Right renal pelvis (tissue), 4 donors: ENCODE measurements at places on chromosomes 16 and 17. TPM values are rescaled to one million over a fixed set of nuclear protein-coding genes. Genes with fewer than 3 reads are reported as not detected.

SLC13A2 gene
- polyA plus RNA-seq = 10.5 TPM

SPAG7 gene
- polyA plus RNA-seq = 99.4 TPM

TEKT5 gene
- polyA plus RNA-seq = 0.19 TPM

RNU2-1 gene
- polyA plus RNA-seq = not detected

GGT6 gene
- 9.3 TPM for polyA plus RNA-seq

CCDC144A gene
- 1.2 TPM for polyA plus RNA-seq

TMEM208 gene
- polyA plus RNA-seq = 40.4 TPM

ERN2 gene
- 0.36 TPM for polyA plus RNA-seq

CCL3 gene
- polyA plus RNA-seq = 5.0 TPM

TMEM92 gene
- polyA plus RNA-seq = 1.9 TPM

- no peak for DNase-seq
These were observed 4.4 kb upstream of the SLC39A11 start for GRCh38 chr17:73096866-73097265.

GRCh38 chr17:67850991-67851631 is 25.8 kb downstream of the BPTF start:
- DNase-seq = no peak

DNA sequence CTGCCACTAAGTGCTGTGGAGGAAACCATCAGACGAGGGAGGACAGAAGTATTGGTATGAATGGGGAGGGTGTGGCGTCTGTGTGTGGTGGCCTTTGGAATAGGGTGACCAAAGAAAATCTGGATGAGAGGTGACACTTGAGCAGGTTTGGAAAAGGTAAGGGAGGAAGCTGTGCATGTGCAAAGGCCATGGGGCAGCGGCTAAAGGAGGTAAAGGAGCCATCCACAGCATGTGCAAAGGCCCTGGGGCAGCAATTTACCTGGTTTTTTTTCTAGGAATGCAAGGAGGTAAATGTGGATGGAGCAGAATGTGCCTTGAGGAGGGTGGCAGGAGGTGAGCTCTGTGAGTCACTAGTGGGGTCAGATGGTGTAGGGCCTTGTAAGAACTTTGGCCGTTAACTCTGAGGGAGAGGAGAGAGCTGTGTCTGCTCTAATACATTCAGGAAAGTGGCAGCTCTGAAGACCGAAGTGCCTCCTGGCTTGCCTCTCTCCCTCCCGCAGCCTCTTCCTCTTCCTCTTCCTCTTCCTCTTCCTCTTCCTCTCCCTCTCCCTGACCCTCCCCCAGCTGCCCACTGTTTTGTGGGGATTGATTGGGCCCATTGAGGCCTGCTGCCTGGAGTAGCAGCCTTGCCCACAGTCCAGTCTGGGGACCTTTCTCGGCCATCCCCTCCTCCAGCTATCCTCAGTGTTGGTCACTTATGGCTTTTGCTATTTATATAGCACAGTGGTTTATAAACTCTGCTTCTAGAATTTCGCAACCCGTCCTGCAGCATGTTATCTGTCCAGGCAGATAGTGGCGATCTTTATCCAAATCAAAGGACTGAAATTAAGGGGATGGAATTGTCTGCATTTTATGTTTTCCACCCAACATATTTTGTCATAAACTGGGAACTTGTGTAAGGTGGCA is 38.7 kb downstream of the CMIP start:
- DNase-seq = no peak

DNA sequence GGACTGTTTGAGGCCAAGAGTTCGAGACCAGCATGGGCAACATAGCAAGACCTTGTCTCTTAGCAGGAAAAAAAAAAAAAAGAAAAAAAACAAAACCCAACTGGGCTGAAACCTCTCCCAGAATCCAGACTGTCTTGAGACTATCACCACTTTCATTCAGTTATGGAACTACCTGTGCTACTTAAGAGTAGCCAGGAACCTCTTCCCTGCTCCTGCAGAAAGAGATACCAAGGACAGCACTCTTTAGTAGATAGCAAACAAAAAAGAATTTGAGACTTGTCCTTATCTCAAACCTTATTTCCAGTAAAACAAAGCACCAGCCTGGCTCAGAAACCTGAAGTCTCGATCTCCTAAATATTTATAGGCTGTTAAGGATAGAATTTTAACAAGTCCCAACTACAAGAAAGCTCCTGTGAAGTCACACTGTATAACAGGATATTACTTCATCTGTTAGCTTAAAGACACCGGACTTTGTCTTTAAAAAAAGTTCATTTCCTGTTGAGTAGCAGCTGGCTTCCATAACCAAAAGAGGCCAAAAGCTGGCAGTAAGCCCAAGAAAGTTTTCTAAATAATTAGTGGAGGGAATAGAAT is 5.1 kb downstream of the CDR2 start:
- no peak for DNase-seq

DNA sequence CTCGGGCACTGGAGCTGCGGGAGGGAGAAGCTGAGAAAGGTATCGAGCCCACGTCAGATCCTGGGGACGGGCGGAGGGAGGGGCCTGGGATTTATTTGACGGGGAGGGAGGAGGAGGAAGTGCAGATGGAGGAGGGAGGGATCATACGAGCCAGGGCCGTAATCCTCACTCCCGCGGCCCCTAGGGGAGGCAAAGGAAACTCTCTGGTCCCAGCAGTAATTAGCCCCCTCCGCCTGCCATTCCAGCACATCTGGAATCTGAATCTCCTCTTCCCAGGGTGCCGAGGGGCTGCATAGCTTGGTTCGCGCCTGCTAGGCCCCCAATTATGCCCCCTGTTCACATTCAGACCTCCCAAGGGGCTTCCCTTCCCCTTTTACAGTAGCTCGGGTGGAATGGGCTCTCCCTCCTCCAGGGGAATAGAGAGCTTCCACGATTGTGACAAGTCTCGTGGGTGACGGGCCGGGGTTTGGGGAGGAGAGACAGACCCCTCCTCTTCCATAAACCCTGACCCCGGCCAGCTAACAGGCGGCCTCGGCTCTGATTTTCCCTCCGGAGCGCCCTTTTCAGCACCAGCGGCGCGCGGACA is at the start of gene SEZ6L2:
TSS of gene SEZ6L2 (minus strand) at position 35 of the 586 bp plus-strand sequence. CDS start 531 bp downstream, outside the sequence.
- peak; percentile 61 for DNase-seq

DNA sequence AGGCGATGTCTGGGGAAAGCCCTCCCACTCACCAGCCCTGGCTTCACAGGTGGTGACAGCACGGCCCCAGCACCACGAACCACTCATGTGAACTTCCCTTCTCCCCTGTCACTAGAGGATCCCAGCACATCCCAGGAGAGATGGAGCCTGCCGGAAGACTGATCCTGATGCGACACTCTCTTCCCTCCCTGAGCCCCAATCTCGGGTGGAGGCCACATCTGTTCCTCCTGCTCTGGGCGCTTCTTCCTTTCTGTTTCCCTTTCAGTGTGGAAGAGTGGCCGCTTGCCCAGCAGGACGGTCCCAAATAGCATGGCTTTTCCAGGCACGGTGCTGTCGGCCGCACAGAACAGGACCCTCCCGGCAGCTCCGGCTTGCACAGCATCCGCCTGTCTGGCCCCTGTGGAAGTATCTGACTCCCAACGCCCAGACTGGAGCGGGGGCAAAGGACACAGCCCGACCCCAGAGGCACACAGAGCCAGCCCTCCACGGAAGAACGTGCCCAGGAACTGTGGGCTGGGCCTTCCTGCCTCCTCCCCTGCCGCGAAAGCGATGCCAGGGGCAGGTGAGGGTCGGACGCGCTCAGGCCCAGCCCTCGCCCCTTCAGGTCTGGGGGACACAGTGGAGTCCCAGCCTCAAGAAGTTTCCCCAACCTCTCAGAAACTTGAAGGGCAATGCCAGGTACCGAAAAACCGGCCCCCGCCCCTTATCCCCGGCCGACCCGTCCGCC is 37.6 kb downstream of the CBFA2T3 start:
- DNase-seq = no peak

DNA sequence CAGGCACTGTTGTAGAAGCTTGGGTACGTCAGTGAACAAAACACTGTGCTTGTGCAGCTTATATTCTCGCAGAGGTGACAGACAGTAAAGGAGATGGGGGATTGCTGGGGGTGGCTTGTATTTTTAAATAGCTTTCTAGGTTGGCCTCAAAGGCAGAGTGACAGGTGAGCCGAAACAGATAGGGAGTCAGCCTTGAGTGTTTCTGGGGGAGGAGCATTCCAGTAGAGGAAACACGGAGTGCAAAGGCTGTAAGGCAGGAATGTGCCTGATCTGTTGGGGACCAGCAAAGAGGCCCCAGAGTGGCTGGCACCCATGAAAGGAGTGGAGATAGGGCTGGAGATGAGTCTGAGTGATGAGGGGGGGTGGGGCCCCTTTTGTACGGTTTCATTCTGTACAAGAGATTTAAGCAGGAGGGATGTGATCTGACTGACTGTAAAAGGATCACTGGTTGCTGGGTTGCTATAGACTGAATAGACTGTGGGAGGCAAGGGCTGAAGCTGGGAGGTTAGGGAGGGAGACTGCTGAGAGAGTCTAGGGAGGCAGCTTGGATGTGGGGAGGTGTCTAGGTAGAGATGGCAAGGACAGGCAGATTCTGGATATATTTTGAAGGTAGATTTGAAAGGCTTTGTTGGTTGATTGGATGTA is 15.2 kb downstream of the NUP93 start:
- no peak for DNase-seq

- no peak for DNase-seq
These were observed 157.2 kb downstream of the SNX29 start for GRCh38 chr16:12133729-12134128.

GRCh38 chr16:9665851-9666271 is 516.4 kb downstream of the GRIN2A start:
- DNase-seq = no peak

GRCh38 chr17:39099663-39100286 is 51.7 kb downstream of the PLXDC1 start:
- peak; percentile 77 for DNase-seq

- DNase-seq = no peak
These were observed 3.9 kb downstream of the ASB16 start for GRCh38 chr17:44174427-44174826.

- DNase-seq = no peak
These were observed 27.5 kb downstream of the EPN2 start for GRCh38 chr17:19264681-19265080.

DNA sequence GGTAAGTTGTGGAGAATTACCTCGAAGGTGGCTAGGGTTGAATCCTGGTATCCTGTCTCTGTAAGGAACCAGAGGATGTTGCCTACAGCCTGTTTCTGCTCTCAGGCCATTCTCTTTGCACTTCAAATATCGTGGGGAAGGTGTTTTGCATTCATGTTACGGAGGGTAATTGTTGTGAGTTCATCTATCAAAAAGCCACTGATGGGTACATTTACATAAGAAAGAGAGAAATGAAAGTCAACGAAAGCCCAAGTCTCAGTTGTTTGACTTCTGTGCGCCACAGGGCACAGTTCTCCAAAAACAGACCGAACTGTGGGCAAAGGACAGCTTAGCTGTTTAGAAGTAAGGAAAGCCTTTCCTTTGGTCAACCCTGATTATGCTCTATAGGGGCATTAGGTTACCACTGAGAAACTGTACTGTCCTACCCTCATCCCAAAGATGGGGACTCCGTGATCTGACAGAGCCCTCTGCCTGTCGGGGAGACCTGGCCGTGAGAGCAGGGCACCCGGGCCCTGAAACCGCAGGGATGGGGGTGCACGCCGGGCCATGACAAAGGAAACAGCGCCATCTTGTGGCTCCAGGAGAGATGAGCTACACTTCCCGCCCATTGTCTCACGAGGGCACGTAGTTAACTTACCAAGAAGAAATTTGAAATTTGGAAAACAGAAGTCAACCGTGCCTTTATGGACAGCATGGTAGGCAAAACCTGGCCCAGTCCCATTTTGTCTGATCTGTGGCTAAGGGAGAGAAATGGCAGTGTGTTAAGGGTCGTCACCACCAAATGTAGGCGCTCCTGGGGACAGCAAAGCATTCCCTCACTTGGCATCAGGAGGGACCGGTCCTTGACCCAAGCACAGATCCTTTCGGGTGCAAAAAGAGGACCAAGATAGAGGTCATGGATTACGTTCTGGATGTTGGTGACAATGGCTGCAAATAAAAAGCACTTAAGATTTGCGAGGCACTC is 74.5 kb upstream of the DYNLRB2 start:
- DNase-seq = peak; percentile 64

- no peak for DNase-seq
These were observed 1.8 kb downstream of the CANT1 start for GRCh38 chr17:79007504-79008381.

- no peak for DNase-seq
These were observed 161.0 kb upstream of the CIBAR2 start for GRCh38 chr16:85273293-85273692.

- no peak for DNase-seq
These were observed 23.2 kb downstream of the LSM12 start for GRCh38 chr17:44043272-44043696.

- peak; percentile 54 for DNase-seq
These were observed 46.5 kb upstream of the CPNE2 start for GRCh38 chr16:57045694-57046381.

- no peak for DNase-seq
These were observed 6.4 kb downstream of the NECAB2 start for GRCh38 chr16:83974475-83974874.

DNA sequence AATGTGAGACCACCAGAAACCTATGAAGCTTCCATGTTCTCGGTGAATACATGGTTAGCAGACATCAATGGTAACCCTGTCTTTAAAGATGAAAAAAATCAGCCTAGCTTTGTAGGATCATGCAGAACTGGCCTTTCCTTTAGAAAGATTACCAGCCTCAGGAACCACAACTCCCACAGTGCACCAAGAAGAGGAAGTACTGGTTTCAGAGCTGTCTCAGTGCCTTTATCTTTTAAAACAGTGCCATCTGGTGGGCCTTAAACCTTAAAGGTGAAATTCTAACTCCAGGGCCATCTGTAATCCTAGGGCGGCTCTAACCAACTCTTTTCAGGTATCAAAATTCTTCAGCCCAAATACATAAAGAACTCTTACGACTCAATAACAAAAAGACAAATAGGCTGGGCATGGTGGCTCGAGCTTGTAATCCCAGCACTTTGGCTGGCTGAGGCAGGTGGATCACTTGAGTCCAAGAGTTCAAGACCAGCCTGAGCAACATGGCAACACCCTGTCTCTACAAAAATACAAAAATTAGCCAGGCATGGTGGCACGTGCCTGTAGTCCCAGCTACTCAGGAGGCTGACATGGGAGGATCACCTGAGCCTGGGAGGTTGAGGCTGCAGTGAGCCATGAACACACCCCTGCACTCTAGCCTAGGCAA is 5.4 kb downstream of the ATPAF2 start:
- peak; percentile 55 for DNase-seq

DNA sequence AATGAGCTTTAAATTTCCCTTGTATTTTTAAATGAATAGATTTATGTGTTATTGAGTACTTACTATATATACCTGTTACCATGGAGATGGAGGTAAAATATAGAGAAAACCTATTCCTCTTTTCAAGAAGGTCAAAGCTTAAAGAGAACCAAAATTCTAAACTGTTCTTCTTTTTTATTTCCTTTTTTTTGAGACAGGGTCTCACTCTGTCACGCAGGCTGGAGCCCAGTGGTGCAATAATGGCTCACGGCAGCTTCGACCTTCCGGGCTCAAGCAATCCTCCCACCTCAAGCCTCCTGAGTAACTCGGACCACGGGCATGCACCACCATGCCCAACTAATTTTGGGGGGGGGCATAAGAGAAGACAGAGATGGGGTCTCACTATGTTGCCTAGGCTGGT is 25.0 kb upstream of the TMEM97 start:
- DNase-seq = no peak

GRCh38 chr17:7296189-7296861 is 1.9 kb upstream of the YBX2 start:
- DNase-seq = no peak

- no peak for DNase-seq
These were observed 15.0 kb upstream of the RHOT1 start for GRCh38 chr17:32127158-32127897.

- DNase-seq = no peak
These were observed 62.2 kb downstream of the SRCIN1 start for GRCh38 chr17:38543403-38544174.
